Fibroblast of villous mesenchyme (primary cell): ENCODE measurements at places on chromosomes 3 and 15. TPM values are rescaled to one million over a fixed set of nuclear protein-coding genes. Genes with fewer than 3 reads are reported as not detected.

DNA sequence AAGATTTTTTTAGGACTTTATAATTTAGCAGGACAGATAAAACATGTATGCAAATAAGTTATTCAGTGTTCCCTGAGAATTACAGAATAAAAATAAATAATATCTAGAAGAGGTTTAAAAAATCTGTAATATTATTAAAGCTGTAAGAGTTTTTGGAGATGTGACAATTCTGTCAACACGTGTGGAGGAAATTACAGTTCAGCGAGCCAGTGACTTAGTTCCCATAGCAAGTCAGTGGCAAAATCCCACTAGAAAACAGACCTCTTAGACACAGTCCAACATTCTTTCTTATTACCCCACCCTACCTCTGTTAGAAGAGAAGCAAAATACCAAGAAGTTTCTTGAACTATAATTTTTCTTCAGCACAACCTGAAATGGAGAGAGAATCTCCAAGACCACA is 16.2 kb upstream of the DENND6A start:
- DNase-seq = no peak

The SCAANT1 gene
- total RNA-seq = not detected in 2 replicates

DNA sequence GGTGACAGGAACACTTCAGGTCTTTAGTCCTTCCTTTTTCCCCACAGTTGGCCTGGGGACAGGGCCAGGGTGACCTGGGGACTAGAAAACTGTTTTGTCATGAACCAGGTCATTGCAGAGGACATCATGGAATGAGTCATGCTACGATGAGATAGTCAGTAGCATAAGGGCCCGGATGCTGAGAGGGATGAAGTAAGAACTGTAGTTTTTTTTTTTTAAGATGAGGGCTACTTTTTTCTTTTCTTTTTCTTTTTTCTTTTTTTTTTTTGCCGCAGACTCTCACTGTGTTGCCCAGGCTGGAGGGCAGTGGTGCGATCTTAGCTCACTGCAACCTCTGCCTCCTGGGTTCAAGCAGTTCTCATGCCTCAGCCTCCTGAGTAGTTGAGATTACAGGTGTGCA is 8.0 kb downstream of the MAP2K5 start:
- no peak for DNase-seq

DNA sequence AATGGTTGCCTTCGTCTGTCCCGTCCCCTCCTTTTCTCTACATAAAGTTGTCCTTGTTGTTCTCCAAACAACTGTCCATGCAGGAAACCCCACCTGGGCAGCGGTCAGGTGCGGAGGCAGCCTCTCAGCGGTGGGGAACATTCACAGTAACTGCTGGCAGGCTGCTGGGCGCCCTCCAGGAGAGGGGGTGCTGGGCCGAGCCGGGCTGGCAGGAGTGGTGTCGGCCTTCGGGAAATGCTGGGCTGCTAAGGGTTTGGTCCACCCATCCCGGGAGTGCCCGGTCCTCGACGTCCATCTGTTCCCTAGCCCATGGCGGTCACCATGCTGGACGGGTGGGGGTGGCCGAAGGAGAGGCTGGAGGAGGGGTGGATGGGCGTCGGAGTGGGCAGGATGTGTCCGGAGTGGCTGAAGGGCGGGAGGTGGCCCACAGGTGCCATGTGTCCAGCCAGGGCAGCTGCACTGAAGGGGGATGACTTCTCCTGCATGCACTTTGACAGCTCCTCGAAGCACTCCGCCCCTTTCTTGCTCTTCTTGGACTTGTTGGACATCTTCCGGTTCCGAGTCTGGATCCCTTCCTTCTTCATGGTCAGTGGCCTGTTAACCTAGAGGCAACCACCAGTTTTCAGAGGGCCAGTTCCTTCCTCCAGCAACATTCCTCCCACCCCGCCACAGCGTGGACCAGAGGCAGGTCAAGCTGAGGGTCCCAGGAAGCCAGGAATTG is 12.1 kb downstream of the GATA2 start:
- DNase-seq = no peak

DNA sequence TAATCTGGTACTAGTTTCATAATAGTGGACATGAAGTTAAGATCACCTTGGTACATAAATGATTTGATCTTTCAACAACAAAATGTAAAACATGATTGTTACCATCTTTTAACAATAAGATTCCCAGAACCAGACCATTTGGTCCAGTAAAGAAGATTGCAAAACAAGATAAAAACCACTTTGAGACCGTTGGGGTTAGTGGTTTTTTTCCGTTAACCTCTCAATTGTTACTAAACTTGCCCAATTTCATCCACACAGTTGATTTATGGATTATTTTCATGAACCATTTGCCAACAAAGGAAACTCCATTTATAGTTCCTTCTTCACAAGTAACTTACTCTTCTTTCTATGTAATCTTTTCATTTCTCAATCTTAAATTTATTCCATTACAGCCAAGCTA is 53.8 kb downstream of the ATP8B4 start:
- DNase-seq = peak; percentile 56

The RMDN3 gene
- 17.3 and 17.4 TPM in 2 replicates for total RNA-seq

The FETUB gene
- not detected in 2 replicates for total RNA-seq

DNA sequence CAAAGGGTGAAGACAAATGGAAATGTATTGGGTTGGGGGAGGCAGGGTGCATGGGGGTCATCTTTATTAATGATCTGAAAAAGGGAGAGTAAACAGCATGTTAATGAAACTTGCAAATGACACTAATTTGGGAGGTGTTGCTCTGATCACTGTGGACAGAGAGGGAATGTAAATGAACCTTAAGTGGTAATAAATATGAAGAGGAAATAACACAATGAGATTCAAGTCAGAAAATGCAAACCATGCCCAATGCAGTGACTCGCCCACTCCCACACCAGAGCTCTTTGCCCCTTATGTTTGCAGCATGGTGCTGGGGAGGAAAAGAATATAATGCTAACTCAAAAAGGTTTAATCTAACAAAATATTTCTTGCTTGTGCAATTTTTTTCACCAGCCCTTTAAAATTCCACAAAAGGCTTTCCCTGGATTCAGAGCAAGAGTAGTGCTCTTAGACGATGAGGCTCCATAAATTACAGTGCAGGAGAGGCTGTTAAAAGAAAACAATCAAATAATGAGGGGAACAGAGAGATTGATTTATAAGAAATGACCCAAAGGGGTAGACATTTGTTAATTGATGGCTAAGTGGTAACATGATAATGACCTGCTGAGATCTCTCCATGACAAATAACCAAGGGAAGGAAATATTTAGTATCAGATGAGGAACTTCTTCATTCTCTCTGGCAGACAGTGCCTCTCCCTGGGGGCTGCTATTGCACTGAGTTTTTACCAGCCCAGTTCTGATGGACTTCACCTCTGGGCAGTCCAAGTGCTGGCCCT is 210.0 kb upstream of the PPP2R3A start:
- no peak for DNase-seq

The CYP1A2 gene
- not detected in 2 replicates for total RNA-seq

The AMT gene
- total RNA-seq = 1.3 and 1.7 TPM in 2 replicates

- no peak for DNase-seq
Measured at GRCh38 chr3:192958219-192958872, 40.7 kb upstream of the MB21D2 start.

GRCh38 chr15:65209701-65210643 is 1.3 kb downstream of the CILP start:
- peak; percentile 34 for DNase-seq

The ABTB1 gene
- 3.5 and 6.4 TPM in 2 replicates for total RNA-seq

The BFSP2 gene
- total RNA-seq = not detected in 2 replicates

- DNase-seq = no peak
Measured at GRCh38 chr3:121994551-121994950, 27.5 kb downstream of the ILDR1 start.

DNA sequence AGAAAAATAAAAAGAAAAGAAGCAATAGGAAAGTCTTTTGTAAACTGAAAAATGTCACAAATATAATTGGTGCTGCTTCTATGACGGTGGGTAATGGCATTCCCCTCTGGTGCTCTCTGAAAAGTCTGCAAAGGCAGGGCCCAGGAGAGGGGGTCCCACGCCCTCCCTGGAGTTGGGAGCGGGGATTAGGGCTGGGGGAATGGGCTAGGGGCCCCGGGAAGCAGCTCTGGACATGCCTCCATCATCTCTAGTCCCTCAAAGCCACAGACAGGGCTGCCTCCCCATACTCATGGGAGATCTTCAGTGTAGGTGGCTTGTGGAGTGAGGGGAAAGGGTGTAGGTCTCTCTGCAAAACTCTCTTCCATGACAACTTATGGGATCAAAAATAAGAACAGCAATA is 7.8 kb upstream of the RHCG start:
- DNase-seq = no peak

The EFHB gene
- under 0.01 TPM in 1 of 2 replicates, not detected in the other for total RNA-seq

GRCh38 chr3:119660474-119661440 is at the start of gene POPDC2:
TSS of gene POPDC2 (minus strand) at chr3:119660589. CDS start at chr3:119660423, 166 bp downstream.
- no peak for DNase-seq

GRCh38 chr3:71563827-71564226 is 19.7 kb downstream of the FOXP1 start:
- no peak for DNase-seq

DNA sequence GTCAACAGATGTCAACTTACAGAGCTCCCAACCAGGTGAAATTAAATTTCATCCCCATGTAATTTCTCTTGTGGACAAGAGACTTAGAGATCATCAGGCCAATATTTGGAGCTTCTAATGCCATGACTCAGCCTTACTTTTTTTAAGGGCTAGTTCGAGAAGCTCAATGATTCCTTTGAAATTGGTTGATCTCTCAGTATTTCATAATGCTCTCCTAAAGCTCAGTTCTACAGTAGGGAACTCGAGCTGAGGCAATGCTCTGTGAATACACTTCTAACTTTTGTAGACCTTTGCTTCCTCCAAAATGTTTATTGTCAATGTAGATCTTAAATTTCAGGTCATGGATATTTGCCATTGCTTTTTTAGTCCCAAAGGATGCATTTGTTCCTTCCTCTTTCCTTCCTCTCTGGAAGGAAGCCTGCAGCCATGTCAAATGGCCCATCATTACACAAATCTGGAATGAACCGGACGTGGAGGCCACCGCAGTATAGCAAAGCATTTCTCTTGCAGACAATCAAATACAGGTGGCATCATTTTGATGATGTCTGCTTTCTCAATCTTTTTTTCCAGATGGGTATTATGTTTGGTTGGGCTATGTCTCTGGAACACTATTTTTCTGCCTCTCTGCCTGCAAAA is 28.3 kb downstream of the STARD5 start:
- DNase-seq = no peak

DNA sequence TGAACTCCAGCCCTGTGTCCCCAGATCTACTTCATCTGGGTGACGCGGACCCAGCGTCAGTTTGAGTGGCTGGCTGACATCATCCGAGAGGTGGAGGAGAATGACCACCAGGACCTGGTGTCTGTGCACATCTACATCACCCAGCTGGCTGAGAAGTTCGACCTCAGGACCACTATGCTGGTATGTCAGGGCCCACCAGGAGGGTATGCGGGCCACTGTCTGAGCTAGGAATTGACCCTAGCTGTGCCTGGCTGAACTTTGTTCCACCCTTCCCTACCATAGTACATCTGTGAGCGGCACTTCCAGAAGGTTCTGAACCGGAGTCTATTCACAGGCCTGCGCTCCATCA is 24.3 kb downstream of the SHF start:
- DNase-seq = no peak

GRCh38 chr3:149449182-149449581 is 25.3 kb upstream of the TM4SF4 start:
- DNase-seq = no peak

- peak; percentile 61 for DNase-seq
Measured at GRCh38 chr3:130820976-130821375, 72.9 kb upstream of the ATP2C1 start.

DNA sequence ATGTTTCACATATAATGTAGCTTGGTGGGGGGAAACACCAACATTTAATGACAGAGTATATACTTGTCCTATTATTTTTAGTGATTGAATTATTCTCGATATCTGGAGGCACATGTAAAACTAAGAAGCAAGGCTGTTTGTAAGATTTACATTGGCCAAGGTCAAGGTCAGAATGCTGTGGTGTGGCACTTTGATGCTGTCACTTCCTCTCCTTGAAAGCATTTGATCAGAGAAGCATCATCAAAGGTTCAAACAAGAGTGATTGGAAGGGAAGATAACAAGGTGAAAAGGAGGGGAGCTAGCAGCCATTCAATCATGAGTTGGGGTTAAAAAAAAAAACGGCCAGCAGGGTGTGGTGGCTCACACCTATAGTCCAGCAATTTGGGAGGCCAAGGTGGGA is 26.4 kb downstream of the RTF1 start:
- DNase-seq = no peak

GRCh38 chr3:182491577-182491976 is 301.7 kb upstream of the ATP11B start:
- DNase-seq = no peak

GRCh38 chr3:145550522-145550921 is 610.5 kb downstream of the PLOD2 start:
- DNase-seq = peak; percentile 71

- peak; percentile 44 for DNase-seq
Measured at GRCh38 chr3:130658678-130659077, 88.0 kb downstream of the PIK3R4 start.
